ENCODE measurements at places on chromosomes 4 and X.
A peak's percentile ranks its signal among the peaks of the same experiment; 100 is the strongest.

- DNase-seq, result no peak
These were observed 9.6 kb upstream of the TSPYL2 start for GRCh38 chrX:53072418-53073114.

GRCh38 chr4:146577111-146577510 lies 55.4 kb upstream of the SLC10A7 start:
- DNase-seq, result no peak

DNA sequence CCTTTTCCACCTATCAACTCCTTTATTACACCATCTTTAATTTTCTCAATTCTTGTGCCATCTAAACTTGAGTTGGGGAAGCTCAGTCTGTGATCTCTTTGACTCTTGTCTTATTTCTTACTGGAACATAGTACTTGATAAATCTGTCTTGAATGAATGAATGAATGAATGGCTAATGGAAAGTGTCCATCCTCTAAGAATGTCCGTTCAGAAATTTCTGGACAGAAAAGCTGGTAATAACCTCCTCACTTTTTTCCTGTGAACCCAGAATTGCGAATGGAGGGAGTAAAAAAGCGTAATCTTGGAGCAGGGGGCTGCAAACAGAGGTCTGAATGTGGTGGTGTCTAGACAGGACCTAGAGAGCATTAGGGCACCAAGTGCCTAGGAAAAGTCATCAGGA lies 9.4 kb upstream of the CLTRN start:
- DNase-seq, result no peak

GRCh38 chr4:183950536-183950935 lies 45.4 kb downstream of the STOX2 start:
- DNase-seq, result no peak

GRCh38 chrX:130120321-130120731 lies 10.0 kb upstream of the ELF4 start:
- DNase-seq, result no peak

GRCh38 chr4:176393306-176394013 lies 73.7 kb downstream of the SPCS3 start:
- peak; percentile 7 for DNase-seq
